ENCODE measurements at places on chromosomes 7 and 10.

DNA sequence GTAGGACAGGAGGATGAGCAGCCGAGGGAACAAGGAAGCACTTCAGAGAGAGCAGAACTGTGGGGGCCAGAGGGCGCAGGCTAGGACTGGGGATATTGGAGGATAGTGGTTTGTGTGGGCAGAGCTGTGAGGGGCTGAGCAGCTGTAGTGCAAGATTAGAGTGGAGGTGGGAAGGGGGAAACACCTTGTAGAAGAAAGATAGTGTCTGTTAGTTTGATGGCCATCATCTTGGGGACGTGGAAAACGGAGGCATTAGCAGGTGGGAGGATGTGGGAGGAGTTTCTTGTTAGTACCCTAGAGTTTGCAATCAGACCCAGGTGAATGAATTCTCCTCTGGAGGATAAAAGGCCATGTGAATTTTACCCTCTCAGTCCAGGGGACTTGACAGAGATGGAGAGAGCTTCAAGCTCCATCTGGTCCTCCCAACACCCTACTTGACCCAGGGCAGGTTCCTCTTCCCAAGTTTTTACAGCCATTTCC is 34.0 kb downstream of the PRSS2 start:
- DNase-seq, result no peak

DNA sequence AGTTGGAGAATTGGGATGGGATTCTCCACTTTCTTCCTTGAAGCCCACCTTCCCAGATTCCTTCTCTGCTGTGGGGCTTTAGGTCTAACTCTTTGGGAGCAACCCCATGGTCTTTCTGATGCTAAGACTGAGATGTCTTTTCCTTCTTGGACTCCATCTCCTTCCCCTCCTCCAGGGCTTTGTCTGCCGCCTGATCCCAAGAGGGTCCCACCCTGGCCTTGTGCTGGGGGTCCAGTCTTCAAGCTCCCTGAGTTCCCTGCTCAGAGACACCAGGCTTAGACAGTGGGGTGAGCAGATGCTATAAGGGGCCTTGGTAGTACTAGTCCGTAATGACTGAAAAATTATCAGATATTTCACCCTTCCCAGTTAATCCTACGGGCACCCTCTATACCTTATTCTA is 150.5 kb downstream of the PTPN20 start:
- no peak for DNase-seq

- DNase-seq, result no peak
Measured at GRCh38 chr10:14185316-14186045, 145.2 kb downstream of the FRMD4A start.

DNA sequence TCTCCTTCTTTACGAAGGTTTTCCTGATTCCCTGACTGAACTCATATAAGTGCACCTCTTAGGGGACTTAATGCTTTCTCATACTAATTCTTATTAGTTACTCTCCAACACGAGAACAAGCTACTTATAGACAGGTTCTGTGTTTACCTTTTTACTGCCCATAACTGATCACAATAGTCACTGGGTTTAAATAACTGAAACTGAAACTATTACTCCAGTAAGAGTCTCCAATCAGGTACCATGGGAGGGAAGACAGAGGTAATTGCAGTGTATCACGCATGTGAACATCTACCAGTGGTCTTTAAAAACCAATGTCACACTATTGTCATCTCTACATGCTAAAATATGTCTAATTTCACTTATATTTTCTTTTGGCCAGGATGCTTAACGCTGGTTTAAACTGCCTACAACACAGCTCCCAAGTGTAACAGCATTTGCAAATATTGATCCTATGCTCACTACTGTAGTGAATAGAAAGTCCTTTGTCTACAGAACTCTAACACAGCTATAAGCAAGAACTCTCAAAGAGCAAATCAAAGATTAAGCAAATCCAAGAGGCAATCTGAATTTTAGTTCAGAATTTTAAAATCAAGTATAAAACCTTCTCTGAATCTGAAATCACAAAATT is 3.6 kb downstream of the GDI2 start:
- no peak for DNase-seq

GRCh38 chr7:8131694-8132605 is 130.0 kb downstream of the ICA1 start:
- DNase-seq, result no peak

DNA sequence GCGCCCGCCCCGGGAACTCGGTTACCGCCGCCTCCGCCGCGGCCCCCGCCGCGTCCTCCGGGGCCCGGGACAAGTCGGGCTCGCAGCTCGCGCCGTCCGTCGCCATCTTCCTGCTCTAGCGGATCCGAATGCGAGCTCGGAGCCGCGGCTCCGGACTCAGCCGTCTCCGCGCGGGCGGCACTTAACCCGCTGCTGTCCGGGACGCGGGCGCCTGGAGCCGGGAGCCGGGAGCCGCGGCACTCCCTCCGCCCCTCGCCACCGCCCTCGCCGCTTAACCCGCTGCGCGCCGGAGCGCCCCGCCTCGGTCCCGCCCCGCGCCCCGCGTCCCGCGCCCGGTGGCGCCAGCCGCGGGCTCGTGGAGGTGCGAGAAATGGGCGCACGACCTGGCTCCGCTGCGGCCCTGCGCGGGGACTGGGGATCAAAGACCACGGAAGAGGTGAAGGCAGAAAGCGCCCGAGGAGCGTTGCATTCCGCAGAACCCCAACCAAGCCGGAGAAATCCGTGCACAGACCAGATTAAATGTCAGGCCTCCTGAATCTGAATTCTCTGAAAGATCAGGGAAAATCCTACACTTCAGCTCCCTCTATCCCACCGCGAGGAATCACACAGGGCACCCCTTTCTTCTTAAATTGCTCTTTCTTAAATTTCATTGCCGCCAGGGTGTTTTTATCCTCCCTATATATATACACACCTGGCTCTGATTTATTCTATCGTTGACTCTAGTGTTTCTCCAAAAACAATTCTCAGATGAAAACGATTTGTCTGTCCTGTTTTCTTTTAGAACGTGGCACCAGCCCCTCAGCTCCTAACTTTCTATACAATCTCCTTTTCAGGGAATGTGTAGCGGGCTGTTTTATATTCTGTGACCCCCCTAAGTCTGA is at the start of gene CTTNBP2:
CTTNBP2 (minus strand) TSS at position 132 of the 881 bp plus-strand sequence; CDS start at position 106, 26 bp downstream.
- no peak for DNase-seq

DNA sequence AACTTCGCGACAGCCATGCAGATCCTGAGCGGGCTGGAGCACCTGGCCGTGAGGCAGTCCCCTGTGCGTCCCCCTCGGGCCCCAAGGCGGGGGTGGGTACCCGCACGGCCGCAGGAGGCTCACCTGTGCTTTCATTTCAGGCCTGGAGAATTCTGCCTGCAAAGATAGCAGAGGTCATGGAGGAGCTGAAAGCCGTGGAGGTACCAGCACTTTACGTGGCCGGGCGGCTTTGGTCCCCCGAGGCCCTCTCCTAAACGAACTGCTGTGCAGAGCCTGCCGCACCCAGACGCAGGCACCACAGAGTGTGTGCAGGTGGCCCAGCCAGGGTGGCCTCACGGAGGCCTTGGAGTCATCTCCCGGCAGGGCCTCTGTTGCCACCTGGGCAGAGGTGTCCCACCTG is 11.1 kb upstream of the UTF1 start:
- no peak for DNase-seq
